ENCODE measurements at places on chromosomes 11 and 22.

GRCh38 chr11:130894322-130895025 is 21.8 kb downstream of the SNX19 start:
- DNase-seq: peak; percentile 51

GRCh38 chr22:43337385-43337784 is 5.8 kb downstream of the SCUBE1 start:
- DNase-seq: no peak

DNA sequence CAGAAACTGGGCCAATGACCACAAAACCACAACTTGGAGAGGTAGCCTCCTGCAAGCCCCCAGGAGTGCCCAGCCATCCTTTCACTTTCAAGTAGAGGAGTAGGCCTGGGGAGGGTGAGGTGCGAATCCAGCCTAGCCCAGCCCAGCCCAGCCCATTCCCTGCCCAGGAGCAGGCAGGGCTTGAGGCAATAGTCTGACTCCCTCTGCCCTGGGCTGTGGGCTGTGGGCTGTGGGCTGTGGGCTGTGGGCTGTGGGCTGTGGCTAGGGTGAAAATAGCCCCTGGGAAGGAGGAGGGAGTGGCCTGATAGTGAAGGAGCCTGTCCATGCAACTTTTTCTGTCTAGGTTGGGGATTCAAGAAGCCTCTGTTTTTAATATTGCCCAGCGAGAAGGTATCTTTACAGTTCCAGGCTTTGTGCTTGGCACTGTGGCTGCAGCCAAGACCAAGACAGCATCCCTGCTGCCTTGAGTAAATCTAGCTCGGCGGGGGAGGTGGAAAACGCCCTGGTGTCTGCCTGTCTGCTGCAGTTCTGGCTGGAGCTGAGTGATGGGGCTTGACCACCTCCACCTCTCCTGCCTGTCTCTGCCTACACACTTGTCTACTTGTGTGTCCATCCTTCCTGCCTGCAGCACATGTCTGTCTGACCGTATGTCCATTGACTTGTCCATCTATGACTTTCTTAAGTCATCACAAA is 40.7 kb downstream of the LMO1 start:
- DNase-seq: no peak

DNA sequence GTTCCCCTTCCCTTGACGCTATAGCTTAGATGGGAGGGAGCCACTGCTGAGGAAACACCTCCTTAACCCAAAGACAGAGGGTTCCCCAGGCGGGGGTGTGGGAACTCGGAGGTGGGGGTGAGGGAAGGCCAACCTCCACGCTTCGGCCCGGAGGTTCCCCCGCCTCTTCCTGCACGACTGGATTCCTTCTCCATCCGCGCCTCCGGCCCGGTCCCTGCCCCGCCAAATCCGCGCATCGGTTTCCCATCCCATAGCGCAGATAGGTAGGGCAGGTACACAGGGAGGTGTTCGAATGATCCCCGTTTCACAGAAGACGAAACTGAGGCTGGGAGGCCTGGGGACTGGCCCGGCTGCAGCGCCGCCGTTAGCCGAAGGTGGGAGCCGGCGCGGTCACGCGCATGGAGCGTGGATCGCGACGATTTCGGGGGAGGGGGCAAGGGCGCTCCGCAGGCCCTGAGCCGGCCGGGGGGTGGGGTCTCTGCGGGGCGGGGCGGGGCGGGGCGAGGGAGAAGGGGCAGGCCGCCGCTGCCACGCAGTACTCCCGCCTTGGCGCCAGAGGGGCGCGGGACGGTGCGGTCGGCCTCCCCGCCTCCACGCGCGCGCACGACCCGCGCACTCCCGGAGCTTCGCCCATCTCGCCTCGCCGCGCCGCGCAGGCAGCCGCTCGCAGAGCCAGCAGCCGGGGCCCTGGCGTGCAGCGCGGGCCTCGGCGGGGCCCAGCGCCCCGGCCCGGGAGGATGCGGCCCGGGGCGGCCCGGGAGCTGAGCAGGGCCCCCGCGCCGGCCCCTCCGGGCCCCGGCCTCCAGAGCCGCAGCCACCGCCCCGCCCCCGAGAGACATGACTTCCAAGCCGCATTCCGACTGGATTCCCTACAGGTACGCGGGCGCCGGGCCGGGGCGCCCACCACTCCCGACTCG is at the start of gene TUB:
TSS of gene TUB (plus strand) at position 538 of the 917 bp plus-strand sequence. CDS start at position 838, 300 bp downstream.
- no peak for DNase-seq

GRCh38 chr22:36328635-36329253 is 59.0 kb downstream of the MYH9 start:
- no peak for DNase-seq

DNA sequence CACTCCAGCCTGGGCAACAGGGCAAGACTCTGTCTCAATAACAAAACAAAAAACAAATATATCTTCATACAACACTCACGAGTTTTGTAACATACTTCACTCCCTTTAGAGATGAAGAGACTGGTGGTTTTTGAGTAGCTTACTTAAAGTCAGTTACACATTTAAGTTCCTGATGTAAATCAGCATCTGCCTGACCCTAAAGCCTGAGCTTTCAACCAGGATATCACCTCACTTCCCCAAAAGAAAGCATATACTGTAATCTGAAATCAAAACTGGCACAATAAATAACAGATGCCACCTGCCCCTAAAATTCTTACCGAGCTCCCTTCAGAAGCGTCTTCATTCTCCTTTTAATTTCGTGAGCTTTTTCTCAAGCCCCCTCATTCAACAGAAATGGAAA is 31.5 kb downstream of the LARGE1 start:
- no peak for DNase-seq

DNA sequence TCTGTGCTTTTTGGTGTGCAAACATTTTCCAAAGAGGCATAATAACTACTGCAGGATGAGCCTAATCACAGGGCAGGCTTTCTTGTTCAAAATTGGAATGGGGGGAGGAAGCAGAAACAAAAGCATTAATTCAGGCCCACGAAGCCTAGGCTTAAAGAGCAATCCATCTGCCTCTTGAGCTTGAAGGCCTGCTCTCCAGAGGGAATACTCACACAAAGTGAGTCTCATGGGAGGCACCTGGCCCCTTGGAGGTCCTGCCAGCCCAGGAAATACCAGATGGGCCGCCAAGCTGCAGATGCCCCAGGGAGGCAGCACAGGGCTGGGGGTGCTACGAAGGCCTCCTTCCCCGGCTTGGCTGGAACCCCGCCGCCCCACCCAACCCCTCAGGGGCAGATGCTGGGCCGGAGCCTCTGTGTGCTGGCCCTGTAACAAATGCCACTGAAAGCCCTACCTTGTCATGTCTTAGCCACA is 39.3 kb upstream of the COMT start:
- no peak for DNase-seq

- no peak for DNase-seq
These were observed 15.7 kb downstream of the ZNF214 start for GRCh38 chr11:7004482-7004881.

GRCh38 chr11:34356913-34357700 is 703 bp downstream of the ABTB2 start:
- peak; percentile 18 for DNase-seq

DNA sequence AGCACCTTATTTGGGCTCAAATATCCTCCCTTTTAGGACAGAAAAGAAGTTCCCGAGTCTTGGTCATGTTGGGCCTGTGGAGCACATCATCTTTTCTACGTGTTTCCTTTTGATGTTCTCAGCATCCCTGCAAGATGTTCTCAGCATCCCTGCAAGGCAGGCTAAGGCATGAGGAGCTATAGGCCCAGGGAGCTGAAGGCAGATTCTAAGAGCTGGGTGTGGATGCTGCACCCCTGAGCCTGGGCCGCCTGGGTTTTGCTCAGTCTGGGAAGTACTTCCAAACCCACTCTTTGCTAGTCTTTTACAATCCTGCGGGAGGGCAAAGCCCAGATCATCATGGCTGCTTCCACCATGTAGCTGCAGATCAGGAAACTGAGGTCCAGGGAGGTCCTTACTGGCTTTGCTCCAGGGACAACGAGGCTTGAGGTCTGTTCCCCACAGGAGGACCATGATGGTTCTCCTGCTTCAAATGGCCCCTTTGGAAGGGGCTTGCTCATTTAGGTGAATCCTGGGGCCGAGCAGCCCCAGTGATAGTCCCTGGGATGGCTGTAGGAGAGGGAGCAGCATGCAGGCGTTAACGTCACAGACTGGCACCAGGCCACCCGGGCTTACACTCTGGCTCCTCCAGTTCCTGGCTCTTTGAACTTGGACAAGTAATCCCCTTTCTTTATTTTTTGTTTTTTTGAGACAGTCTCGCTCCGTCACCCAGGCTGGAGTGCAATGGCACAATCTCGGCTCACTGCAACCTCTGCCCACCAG is 10.6 kb downstream of the LRRC75B start:
- DNase-seq: no peak

DNA sequence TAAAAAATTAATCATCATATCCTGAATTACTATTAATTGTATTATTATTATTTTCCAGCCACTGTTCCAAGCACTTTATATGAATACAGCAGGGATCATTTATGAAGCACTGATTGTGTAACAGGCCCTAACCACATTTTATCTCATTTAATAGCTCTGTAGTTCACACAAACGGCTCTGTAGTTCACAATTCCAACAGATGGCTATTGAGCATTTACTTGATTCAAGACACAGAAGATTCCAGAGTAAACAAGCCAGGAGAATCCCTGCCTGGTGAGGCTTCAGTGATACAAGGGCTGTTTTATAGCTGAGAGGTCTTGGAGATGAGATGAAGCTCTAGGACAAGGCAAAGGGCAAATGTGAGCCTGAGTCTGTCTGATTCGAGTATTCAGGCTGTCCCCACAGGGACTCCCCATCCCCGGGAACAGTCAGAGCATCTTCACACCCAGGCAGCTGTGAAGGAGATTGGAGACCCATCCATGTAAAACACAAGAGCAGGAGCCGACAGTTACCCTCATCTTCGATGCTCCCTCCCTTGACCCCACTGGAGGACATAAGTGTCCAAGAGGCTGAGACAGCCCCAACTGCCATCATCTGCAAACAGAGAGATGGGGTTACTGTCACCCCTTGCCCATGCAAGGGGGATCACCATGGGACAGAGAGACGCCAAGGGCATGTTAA is 222.5 kb downstream of the MN1 start:
- DNase-seq: no peak

- no peak for DNase-seq
These were observed 143.2 kb downstream of the ARHGAP42 start for GRCh38 chr11:100830274-100830673.

DNA sequence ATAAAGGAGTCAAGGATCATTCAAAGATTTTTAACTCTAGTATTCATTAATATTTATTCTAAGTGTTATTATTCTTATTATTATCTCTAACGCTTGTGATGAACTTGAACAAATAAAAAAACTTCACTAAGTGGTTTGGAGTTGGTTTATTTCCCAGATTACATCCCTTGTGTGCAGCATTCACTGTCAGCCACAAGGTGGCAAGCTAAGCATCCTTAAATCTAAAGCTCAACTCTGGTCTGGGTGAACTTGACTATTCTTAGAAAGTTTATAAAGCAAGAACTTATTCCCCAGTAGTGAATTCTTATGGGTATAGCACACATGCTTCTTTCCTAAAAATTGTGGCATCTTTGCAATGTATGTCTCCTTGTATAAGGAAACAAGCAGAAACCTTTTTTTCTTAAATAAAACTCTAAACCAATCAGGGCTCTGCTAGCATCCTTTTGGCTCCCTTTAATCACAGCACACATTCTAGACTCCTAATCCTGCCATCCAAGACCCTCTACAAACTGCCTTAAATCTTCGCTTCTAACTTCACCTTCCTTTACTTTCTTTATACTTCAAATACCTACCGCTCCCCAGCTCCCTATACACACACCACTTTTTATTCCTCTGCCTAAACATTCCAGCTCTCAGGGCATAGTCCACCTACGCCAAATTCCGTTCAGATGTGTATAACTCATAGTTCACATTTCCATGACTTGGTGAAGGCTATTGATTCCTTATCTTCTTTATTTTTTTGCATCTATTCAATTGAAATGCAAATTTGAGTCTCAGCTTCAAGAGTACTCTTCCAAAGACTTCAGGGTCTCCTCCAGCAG is 1068.8 kb downstream of the DLG2 start:
- no peak for DNase-seq

- DNase-seq: no peak
These were observed 28.7 kb downstream of the MIF start for GRCh38 chr22:23922921-23923320.

- DNase-seq: no peak
These were observed 9.6 kb upstream of the NRIP3 start for GRCh38 chr11:9013373-9013772.

DNA sequence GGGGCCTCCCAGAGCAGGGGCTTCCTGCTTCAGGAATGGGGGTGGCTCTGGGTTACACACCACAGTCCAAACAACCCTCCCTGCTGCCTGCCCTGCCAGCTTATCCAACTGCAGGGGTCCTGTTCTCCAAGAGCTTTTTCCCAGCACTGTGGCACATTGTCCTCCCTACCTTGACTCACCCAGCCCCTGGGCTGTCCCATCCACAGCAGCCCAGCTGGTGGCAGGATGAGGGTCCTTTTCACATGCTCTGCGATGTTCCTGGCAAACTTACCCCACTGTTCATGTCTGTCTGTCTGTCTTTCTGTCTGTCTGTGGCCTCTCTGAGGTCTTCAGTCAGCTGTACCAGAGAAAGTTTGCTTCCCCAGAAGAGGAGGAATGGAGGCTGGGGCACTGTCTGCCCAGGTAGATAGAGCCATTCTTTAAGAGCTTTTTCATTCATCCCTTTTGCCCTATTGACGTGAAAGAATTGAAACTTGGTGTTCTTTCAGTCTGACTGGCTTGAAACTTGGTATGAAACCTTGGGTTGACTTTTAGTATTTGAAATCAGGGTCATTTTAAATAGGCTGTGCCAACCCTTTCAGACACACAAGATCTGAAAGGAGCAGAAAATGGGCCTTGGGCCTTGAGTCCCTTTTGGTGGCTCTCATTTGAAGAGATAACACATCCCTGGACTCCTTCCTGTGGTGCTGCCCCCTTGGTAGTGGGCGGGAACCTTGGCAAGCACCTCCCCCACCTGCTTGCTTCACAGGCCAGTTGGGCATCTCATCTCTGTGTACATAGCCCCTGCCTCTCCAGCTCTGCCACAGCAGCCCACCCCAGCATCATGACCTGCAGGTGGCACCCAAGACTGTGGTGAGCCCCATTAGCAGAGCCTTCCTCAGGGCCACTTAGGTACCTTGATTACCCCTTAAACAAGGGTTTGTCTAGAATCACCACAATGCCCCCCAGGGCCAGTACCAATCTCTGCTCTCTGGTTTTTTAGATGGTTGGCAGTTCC is 74.6 kb upstream of the SUSD2 start:
- peak; percentile 24 for DNase-seq

GRCh38 chr22:38243007-38243765 is 29.6 kb downstream of the TMEM184B start:
- DNase-seq: no peak

GRCh38 chr11:124756753-124757227 is 4.7 kb upstream of the VSIG2 start:
- no peak for DNase-seq
